ENCODE measurements at places on chromosomes 5 and 9.

GRCh38 chr5:63262185-63262981 lies 683.8 kb downstream of the LRRC70 start:
- DNase-seq = no peak

DNA sequence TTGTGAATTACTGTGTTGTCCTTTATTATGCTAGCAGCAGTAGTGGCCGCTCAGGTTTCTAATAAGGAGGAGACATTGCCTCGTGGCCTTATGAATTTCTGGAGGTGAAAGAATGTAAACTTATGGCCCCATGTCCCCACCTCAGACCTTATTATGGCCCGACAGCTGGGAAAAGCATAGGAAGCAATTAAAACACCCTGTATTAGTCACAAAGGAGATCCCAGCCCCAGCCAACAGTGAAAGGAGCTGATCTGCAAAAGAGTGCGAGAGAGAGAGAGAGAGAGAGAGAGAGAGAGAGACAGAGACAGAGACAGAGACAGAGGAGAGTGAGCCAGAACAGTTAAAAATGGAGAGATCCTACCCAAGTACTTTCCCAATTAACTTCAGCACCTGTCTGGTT lies 269.3 kb downstream of the DMRT2 start:
- no peak for DNase-seq

DNA sequence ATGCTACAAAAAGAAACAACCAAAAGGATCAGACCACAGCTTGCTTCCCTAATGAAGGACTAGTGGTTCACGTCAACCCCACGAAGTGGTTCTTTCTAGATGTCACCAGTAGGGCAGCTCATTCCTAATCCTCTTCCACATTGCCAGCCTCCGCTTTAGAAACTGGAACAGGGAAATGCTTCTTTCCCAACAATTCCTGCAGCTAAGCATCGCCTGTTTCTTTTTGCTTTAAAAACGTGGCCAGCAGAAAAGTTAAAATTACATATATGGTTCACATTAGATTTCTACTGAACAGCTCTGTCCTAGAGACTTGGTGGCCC lies 100.2 kb downstream of the MTX3 start:
- no peak for DNase-seq

- no peak for DNase-seq
Measured at GRCh38 chr9:112288029-112288428, 45.4 kb downstream of the PTBP3 start.

- no peak for DNase-seq
Measured at GRCh38 chr5:111229871-111230810, 6.0 kb downstream of the CAMK4 start.

DNA sequence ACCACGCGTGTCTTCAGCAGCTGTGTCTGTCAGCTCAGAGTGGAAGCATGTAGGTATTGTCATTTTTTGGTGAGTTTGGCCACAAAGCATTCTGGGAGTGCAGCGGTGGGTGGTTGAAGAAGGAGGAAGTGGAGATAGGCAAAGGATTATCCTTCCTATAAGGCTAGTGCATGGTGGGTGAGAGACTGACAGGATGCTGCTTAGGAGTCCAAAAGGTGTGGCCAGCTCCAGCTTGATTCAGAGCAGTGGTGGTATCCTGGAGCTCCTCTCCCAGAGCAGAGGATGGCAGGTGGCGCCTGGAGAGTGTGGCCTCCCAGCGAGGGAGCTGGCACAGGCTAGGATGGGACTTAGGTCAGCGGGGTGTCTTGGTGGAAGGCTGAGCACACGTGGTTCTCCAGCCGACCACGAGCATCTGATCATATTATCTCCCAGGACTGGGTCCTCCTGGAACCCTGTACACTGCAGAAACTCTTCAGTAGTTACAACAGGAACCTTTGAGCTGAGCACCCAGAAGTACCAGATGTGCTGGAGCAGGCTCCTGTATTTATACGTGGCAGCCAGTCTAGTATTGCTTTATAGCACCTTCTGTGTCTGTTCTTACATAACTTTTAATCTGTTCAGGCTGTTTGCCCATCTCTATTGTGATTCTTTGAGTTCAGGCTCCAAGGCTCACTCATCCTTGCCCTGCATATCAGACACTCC lies 29.6 kb downstream of the MAML1 start:
- no peak for DNase-seq

DNA sequence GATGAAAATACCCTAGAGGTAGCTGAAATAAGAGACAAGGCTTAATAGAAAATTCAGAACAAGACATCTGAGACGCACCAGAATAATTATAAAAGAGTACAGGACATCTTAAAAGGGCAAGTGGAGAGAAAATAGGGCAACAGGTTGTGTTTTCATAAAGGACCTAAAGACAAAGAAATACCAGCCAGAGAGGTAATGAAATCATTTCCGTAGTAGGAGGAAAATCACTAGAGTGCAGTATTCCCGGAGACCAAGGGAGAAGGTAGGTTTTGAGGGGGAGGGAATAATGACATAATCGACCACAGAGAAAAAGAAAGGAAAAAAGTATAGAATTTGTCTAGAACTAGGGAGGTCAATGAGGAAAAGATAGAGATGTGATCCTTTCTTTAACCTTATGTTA lies 26.2 kb upstream of the CTNNAL1 start:
- no peak for DNase-seq

DNA sequence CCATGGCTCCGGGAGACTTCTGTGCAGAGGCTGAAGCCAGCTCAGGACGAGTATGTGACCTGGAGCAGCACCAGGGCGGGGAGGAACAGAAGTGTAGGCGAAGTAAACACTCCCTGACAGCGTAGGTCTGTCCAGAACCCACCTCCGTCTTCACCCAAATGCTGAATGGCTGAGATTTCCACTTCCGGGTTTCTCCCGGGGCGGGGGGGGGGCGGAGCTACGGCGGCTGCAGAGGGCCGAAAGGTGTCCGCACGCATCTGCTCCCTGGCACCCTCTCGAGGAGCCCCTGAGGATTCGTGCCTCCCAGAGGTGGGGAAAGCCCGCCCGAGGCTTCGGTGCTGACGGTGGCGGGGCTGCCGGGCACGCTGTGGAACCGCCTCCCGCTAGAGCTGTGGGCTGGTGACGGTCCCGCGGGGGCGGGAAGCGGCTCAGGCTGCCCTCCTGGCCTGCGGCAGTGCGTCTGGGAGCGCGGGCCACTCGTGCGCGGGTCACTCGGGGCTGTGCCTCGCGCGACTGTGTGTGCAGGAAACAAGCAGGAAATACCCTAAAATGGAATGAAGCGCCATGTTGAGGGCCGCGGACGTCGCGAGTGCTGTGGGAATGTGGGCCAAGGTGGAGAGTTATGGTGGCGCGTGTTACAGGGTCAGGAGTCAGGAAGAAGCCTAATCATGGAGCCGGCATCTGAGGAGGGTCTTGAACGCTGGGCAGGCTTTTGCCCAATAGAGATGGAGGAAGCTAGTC lies 1425.4 kb downstream of the FOXD4L5 start:
- DNase-seq = no peak

- no peak for DNase-seq
Measured at GRCh38 chr9:82600536-82601292, 462.2 kb downstream of the RASEF start.

DNA sequence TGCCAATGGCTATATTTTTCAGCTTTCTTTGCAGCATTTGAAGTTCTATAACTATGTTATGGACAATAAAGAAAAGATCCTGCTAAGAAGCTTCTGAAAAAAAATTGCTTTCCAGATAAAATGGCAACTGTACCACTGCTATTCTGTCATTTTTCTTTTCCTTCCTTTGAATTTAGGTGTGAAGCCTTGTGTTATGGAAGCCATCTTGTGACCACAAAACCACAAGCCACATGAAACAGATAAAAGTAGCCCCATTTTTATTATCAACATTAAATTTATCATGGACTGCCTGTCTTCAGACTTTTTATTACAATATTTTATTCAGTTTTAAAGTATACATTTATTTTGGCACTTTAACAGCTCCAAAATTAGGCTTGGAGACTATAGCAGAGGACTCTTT lies 289.9 kb upstream of the ACTBL2 start:
- DNase-seq = no peak

- DNase-seq = no peak
Measured at GRCh38 chr9:129178568-129179382, 714 bp upstream of the IER5L start.
